NCI-H2029 (cell line): ENCODE measurements at places on chromosomes 7 and 10.

DNA sequence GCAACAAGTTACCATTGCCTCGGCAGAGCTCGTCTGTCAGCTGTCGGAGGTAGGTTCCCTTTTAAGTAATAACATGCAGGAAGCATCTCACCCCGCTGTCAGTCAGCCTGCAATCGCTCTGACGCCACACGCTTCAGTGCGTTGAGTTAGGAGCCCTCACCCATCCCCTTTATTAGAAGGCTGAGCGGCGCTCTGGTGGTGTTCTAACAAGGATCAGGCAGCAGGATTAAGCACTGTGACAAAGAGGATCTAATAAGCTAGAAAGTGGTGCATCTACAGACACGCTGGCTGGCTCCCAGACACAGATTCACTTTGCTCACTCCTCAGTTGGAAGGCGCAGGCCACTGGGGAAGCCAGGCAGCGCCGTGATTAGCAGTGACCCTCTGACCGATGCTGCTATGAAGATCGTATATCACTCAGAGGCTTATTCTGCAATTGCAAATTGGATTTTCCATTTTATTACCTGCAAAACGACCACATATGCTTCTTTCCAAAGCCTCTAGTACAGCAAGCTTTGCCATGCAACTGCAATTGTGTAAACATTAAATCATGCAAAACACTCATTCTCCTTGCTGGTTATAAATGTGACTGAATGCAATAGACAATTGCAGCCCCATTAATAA is 117.7 kb downstream of the RSU1 start:
- no peak for DNase-seq

DNA sequence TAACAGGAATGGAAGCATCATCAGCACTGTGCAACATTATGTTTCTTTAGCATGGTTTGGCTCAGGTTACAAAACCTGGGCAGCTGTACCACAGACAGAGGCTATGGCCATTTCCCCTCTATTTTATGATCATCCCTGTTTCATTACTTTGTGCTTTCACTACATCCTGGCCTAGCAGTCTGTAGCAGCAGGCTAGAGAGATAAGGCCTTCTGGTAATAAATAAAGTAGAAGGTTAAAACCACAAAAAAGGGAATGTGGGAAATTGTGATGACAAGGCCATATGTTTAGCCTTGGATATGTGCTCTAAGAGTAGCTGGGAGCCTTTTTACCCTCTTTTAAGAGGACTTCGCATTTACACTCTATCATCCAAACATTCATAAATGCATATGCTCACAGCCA is 266.2 kb upstream of the PHF14 start:
- DNase-seq = no peak

DNA sequence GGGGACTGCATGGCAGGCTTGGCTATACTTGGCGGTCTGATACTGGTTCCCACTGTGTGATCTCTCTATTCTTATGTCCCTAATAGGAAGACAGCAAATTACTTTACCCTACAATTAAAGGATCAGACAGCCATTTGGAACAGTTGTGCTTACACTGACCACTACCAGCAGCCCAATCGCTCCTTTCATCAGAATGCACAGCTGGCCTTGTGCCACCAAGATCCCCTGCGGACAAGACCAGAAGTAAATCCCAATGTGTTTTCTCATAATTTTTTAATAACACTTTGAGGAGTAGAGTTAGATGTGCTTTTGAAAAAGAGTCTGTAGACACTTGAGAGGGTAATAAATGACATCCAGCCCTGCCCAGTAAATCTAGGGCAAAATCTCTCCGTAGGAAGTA is 297.2 kb upstream of the ZNF32 start:
- DNase-seq = no peak

DNA sequence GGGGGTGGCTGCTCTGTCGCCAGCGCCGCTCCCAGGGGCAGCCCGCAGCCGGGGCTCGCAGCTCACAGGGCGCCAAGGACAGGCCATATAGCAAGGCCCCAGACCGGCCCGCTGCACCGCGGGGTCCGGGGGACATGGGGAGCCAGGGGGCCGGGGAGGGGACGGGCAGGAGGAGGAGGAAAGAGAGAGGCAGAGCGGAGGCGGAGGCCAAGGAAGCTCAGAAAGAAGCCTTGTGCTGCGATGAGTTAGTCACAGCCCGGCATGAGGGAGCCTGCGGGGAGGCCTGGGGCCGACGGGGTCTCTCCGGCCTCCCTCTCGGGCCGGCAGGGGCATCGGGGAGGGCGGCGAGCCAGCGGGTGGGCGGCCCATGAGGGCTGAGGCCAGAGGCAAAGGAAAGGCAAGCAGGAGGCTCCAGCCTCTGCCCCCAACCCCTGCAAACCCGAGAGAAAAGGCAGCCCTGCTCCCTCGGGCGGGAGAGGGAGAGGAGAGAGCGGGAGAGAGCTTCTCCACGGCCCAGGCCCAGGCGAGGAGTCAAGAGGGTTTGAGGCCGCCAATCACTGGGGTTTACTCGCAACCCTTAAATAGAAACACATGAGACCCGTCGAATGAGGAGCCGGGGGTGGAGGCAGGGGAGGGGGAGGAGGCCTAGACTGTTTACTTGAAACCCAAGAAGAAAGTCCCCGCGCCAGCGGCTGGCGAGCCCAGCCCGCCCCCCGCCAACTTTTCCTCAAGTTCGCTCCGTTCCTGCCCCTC is 167.9 kb downstream of the NEURL1 start:
- peak; percentile 62 for DNase-seq

GRCh38 chr7:94289071-94289470 is 105.6 kb upstream of the COL1A2 start:
- peak; percentile 61 for DNase-seq

DNA sequence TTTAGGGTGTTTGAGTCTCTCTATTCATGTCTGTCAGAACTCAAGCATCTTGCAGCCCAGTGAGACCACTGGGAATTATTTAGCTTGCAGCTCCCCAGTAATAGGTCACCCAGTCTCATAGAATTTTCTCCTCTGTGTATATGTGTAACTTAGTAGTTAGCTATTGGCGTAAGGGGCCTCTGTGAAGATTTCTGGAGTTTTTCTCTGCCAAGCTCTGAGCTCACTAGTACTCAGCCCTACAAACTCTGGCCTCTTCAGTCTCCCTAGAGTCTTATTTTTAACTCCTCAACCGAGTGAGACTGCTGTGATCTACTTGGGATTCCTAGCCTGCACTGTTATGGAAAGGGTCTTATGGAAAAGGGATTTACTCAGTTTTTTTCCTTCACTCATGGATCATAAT is 90.2 kb downstream of the PPP1R9A start:
- DNase-seq = no peak

GRCh38 chr7:123966936-123967335 is 41.9 kb downstream of the SPAM1 start:
- no peak for DNase-seq

DNA sequence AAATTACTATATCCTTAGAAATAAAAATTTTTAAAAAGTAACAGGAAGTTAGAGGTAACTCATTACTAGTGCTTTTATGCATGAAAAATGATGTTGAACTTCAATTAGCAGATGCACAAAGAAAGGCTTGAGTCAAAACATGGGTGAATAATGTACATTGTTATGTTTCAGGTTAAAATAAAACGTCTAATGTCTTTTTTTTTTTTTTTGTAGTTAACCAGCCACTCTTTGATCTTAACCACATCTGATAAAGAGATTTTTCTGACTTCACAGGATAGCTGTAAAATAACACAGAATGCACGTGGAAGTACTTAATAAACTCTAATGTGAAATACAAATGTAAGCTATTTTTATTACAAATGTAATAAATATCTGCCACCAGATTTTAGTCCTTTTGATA is 61.7 kb downstream of the GSAP start:
- no peak for DNase-seq

GRCh38 chr10:61608255-61609033 is 54.3 kb upstream of the CABCOCO1 start:
- no peak for DNase-seq

DNA sequence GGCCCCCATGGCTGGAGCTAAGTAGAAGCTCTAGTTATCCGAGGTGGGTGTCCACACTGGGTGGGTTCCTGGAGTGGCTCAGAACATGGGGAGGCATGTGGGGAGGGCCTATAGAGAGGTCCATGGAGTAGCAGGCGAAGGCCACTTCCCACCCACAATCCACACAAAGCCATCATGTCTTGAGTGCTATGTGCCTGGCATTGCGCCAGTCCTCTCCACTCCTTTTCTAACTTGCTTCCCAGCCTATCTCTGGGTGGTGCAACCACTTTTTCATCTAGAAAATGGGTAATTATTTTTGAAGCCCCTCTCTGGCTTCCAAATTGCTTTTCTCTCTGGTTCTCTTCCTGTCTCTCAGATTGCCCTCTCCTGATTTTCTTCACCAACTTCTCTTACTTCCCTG is 263.6 kb downstream of the PHTF2 start:
- peak; percentile 9 for DNase-seq

DNA sequence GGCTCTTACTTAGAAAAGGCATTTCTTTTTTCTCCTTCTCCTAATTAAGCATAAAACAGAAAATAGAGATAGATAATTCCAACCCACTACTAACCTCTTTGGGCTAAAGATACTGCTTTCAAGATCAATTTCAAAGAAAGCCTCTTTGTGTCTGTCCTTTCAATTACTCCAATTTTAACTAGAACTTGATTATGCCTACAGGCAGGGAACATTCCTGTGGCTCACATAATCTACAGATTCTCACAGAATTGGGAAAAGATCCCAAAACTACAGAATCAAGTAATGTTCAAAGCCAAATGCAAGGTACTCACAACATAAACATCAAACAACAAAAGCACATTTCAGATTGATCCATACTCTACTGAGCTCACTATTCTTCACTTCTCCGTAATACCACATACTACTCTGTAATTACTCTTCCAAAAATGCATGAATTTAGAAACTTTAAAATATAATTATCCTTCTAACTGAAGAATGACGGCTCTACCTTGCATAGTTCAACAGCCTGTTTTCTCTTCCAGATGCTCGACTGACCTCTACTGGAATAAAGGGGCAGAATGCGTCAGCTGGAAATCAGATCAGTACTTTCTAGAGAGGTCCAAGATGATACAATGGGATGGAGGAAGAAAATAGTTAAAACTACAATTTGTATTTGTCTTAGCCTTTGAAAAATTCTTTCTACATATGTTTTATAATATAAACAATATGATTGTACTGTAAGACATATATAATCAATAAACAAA is 3.9 kb downstream of the MTERF1 start:
- no peak for DNase-seq

DNA sequence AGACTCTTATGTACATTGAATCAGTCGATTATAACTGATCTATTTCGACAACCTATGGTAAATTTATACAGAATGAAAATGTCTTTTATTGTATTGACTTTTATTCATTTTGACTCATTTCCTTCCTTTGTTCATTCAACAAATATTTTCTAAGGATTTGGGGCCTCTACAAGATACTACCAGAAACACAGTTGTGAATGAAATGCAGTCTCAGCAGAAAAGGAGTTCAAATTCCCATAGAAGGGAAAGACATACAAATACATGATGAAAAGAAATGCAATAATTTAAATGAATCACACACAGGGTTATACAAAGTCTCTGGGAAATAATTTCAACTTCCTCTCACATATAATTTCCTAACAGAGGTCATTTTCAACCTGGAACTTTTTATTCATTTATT is 134.0 kb upstream of the SEMA3A start:
- DNase-seq = no peak

DNA sequence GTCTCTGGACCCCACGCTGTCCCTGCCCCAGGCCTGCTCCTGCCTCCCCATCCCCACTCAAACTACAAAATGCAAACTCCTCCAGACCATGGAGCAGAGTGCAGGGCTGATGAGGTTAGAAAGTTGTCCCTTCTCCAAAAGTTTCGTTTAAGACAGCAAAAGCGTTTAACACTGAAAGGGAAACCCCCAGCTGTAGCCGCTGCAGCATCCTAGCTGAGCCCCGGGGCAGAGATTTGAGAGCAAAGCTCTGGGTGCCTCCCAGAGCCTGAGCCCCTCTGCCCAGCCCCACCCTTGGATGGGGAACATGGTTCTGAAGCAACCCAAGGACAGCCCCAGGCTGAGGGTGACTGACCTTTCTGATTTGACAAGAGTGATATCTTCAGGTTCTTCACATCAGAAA is 52.8 kb upstream of the ENO4 start:
- no peak for DNase-seq

DNA sequence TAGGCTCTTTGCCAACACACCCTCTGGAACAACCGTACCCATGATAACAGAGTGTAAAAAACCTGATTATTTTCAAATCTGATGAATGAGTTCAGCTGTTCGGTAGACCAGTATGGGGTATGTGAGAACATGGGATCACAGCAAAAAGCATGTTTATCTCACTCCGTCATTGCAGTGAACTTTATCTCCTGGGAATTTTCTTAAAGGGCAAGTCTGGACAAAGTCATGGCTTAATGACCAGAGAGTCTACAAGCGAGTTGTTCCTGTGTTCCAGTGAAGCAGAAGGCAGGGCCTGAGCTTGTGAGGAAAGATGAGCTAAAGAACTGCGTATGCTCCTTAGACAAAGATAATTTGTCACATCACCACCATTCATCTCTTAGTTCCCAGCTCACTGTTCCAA is 219.7 kb downstream of the TRIL start:
- DNase-seq = no peak

DNA sequence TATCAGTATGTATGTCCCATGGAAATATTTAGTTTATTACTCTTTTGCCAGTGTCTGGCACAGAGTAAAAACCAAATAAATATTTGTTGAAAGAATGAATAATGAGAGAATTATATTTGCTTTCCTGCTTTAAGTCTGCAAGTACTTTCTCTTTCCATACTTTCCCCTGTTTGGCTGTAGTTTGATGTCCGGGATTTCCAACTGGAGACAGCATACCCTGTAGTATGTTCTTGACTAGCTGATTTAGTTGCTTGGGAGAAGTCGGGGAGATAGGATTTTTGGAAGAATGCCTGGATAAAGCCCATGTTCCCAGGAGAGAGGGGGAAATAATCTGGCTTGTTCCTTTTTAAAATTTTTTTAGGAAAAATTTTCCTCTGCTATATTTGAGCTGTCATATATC is 516.1 kb downstream of the CCSER2 start:
- DNase-seq = no peak

GRCh38 chr7:138358850-138359341 is 101.2 kb upstream of the TRIM24 start:
- no peak for DNase-seq

GRCh38 chr7:45001138-45001694 is 1.2 kb downstream of the CCM2 start:
- peak; percentile 36 for DNase-seq

GRCh38 chr7:19117091-19117869 is at the start of gene TWIST1:
Gene TWIST1, minus strand, starts transcription at chr7:19117636. Its CDS starts 315 bp downstream, at chr7:19117321.
- no peak for DNase-seq

DNA sequence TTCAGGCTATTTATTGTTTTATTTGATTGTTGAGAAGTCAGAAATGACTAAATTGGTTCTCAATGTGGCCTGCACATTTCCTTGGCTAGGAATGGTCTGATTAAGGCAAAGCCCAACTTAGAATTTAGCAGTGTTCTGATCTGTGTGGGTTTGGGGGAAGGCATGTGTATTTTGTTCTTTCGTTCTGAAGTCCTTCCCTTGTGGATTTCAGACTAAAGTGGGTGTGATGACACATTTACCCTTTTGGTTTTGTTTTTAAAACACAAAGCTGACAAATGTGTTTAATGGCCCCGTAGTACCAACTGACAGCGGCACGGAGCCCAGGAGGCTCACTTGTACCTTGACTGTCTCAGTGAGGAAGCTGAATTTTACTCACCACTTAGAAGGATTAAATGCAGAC is 452.3 kb upstream of the GALNT17 start:
- DNase-seq = no peak
